HT1080 (cell line): ENCODE measurements at places on chromosomes 7 and 10.

DNA sequence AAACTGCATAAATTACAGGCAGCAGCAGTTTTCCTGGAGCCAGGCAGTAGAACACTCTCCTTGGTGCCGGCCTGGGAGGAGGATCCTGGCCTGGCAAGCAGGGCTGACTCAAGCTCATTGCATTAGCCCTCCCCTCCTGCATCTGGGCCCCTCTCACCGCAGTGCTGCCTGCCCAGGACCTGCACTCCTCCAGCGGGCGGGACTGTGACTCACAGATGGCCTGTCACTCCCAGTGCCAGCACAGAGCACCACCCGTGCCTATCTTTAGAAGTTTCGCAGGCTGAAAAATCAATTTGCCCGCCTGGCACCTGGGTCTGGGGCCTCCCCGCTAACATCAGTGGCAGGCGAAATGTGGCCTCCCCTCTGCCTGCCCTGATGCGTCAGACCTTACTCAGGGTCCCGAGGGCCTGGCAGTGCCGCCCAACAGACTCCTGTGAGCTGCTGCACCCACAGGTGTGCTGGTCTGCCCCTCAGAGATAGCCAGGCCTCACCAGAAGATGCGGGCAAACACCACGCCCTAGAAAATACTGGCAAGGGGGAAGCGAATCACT, 123.8 kb downstream of the KCNMA1 start:
- peak; percentile 98 for DNase-seq

DNA sequence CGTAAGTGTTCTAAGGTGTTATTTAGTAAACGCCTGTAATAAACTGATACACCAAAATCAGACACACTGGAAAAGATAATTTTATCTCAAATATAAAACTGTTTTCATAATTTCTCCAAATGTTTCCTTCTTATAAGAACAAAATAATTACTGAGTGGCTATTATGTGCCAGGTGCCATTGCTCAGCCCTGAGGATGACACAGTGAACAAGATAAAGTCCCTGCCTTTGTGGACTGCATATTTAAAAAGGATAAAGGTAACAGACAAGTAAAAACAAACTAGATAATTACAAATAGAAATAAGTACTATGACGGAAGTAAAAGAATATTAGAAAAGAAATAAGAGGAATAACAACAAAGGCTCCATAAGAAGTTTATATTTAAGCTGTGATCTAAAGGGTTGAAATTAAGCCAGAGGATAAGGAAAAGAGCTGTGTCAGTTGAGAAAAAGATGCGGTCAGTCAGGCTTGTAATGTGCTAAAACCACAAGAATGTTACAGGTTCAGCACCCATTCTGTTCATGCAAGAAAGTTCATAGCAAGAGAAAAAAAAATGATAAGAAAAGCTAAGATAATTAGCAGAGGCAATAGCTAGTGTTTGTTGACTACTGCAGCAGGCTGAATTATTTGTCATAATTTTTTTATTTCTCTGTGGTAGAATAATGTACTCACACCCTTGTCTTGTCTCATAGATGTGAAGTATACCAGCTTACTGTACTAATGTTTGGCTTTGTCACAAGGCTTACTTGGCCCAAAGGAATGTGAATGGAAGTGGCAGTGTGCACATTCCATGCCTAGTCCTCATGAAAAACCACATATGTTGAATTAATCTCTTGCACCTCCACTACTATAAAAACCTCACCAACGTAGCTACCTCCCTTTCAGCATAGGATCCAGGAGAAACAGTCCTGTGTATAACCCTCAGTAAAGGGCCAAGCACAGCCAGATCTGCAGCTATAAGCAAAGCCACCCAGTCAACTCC, 75.1 kb downstream of the CRPPA start:
- DNase-seq, result peak; percentile 93

- DNase-seq, result no peak
Observed at GRCh38 chr10:129878835-129879234, 85.2 kb downstream of the EBF3 start.

DNA sequence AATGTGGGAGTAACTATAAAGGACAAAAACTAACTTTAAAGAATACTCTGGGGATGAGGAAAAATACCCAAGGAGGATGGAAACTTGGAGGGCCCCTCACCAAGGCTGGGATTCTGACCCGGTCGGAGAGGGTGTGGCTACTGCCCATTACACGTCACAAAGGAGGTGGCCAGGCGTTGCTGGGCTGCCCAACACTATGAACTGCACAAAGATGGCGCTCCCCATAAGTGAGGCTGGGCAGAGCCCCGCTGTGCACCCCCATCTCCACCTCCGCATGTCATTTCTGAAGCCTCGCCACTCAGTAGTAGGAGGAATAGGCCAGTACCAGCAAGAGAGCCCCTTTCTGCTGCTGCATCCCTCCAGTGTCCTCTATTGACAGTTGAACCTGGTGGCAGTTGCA, 290.1 kb upstream of the ZNF32 start:
- DNase-seq, result no peak

DNA sequence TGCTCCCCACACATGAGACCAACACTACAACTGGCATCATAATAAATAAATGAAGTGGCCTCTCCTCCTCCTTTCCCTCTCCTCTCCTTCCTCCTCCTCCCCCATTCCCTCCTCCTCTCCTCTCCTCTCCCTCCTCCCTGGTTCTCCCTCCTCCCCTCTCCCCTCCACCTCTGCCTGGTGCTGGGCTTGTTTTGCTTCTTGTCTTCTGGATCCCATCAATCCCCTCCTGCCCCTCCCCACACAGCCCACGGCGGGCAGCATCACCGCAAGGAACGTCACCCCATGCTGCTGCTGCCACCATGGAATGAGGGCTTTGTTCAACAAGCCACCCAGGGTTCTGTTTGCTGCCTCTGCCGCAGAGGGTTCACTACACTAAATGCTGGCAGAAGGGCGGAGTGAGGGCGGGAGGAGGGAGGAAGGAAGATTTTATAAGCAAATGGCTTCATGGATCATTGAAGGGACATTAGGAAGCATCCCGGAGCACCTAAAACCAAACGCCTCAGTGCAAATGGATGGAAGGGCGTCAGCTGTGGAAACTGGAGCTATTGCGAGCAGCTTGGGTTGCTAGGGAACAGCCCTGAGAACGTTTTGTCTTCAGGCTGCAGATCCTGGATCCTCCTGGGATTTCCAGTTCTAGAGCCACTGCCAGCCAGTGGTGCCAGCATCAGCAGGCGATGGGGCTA, 379.7 kb upstream of the ZMIZ1 start:
- DNase-seq, result no peak

DNA sequence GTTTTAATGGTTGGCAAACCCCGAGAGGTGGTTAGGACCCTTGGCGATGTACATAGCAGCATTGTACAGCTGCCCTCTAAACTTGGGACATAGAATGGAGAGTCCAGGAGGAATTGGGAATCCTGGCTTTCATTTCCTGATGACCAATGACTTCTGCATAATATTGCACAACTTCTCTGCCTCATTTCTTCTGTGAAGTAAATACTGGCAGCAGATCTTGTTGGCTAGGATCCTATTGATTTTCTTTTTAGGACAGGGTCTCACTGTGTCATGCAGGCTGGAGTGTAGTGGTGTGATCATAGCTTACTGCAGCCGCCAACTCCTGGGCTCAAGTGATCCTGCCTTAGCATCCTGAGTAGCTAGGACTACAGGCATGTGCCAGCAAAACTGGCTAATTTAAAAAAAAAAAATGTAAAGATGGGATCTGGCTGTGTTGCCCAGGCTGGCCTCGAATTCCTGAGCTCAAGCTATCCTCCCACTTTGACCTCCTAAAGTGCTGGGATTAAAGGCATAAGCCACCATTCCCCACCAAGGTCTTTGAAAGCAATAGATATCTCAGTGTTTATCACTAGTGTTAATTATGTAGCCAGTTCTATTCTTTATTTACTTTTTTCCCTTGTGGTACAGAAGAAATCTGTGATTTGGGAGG, 58.1 kb downstream of the PODXL start:
- DNase-seq, result no peak

- no peak for DNase-seq
Observed at GRCh38 chr7:1106793-1107421, 19.0 kb downstream of the GPER1 start.

GRCh38 chr10:3995302-3996210, 210.5 kb upstream of the KLF6 start:
- DNase-seq, result peak; percentile 86

GRCh38 chr7:63106506-63107388, 891.9 kb upstream of the ZNF722 start:
- DNase-seq, result no peak

- DNase-seq, result no peak
Observed at GRCh38 chr7:129741743-129742213, 130.3 kb downstream of the NRF1 start.

DNA sequence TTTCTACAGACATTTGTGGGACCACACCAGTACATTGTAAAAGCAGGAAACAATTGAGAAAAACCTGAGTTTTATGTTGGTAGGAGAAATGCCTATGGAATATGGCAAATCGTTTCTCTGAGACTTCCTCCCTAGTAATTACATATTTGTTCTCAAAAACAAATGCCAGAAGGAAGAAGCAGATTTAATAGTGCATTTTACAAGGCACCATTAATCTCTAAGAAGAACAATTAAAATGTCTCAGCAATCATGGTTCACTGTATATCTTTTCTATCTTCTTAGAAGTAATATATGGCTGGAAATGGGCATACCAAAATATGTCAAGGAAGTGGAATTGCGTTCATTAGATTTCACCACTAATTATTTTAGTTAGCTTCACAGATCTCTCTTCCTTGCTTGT, 13.3 kb downstream of the CAV1 start:
- no peak for DNase-seq

- DNase-seq, result no peak
Observed at GRCh38 chr10:3895045-3895631, 110.1 kb upstream of the KLF6 start.

- no peak for DNase-seq
Observed at GRCh38 chr10:87694011-87694794, 34.5 kb downstream of the PAPSS2 start.

GRCh38 chr7:27533652-27534081, 129.0 kb downstream of the HIBADH start:
- DNase-seq, result no peak

DNA sequence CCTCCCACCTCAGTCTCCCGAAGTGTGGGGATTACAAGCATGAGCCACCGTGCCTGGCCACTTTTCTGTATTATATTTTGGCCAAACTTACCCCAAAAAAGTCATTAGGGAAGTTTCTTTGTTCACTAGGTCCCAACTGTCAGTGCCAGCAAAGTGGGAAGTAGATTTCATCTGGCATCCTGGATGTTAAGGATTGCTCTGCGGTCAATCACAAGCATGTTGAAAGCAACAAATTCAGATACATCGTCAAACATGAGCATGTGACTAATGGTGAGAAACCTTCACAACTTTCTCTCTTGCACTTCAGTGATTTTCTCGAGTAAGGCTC, 14.3 kb upstream of the LRRC17 start:
- no peak for DNase-seq

DNA sequence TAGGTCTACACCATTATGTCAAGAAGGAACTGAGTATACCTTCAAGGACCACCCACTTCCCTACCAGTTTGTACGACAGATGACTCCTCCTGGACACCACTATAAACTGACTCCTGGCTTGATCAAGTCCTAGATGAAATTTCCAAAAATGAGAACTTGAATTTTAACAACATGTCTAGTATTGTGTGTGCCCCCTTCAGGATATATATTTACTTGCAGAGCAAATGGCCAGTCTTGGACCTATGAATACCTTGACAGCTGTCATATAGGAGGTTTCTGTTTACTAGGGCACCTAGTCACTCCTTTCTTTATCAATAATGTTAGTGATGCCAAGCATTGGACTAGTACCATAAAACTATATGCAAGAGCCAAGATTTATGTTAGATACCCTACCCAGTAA, 94.1 kb upstream of the TMEM26 start:
- DNase-seq, result no peak

DNA sequence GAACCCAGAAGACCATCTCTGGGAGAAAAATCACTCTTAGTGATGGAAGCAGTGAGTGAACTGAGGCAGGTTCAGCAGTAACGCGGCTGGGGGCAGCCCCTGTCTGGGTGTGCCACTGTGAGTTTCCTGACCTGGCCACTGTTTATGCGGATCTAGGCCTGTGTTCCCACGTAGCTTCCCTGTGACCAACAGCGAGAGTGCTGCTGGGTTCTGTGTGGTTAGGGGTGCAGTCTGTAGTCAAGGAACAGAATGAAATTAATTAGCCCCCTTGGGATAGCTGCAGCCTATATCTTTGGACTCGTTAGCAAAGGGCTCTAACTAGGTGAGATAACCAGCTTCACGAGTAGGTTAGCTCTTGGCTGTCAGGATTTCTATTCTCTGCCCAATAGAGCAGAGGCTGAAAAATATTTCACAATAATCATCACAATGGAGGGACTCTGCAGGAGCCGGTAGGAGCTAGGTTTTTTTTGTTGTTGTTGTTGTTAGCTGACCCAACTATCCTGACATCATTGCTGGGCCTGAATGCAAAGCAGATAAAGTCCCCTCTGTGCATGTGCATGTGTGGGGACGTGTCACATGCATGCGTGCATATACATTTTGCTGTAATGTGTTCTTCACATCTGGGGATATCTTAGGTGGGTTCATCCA, 164.9 kb downstream of the TMEM178B start:
- DNase-seq, result no peak

DNA sequence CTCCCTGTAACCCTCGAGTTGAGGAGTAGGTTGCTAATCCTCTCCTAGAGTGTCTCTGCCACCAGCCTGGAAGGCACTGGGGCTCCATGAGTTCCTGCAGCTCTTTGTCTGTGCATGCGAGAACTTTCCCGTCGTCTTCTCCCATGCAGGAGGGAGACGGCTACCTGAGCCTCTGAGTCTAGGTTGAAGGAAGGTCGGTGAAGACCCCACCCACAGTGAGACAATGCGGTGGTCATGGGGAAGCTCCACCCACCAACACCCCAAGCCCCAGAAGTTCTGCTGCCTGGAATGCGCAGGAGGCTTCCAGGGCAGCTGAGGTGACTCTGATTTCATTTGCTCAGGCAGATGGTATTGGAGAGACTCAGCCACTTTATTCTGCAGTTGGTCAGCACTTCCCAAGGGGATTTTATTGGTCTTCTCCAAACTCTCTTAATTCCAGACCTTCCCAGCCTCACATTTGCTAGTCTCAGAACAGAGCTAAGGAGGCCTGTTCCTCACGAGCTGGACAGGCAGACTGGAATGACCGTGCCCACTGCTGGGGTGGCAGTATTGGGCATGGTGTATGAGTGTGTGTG, 36.5 kb downstream of the PTPRE start:
- DNase-seq, result no peak

DNA sequence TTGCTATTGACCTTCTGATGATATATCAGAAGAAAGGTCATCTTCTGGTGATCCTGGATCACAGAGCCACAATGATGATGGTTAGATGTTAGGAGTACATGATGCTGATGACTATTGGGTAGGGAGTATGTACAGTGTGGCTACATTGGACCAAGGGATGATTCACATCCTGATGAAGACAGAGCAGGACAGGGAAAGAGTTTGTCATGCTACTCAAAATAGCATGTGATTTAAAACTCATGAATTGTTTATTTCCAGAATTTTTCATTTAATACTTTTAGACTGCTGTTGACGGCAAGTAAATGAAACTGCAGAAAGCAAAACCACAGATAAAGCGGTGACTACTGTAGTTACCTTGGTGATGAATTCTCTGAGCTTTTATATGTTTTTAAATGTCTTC, 397.3 kb downstream of the PPP1R3A start:
- DNase-seq, result peak; percentile 85

- DNase-seq, result no peak
Observed at GRCh38 chr10:70295321-70295720, 11.5 kb upstream of the NPFFR1 start.

GRCh38 chr10:64385355-64385754, 864.2 kb downstream of the REEP3 start:
- DNase-seq, result no peak
